ENCODE measurements at places on chromosomes 2 and 18.
A peak's percentile ranks its signal among the peaks of the same experiment; 100 is the strongest.

DNA sequence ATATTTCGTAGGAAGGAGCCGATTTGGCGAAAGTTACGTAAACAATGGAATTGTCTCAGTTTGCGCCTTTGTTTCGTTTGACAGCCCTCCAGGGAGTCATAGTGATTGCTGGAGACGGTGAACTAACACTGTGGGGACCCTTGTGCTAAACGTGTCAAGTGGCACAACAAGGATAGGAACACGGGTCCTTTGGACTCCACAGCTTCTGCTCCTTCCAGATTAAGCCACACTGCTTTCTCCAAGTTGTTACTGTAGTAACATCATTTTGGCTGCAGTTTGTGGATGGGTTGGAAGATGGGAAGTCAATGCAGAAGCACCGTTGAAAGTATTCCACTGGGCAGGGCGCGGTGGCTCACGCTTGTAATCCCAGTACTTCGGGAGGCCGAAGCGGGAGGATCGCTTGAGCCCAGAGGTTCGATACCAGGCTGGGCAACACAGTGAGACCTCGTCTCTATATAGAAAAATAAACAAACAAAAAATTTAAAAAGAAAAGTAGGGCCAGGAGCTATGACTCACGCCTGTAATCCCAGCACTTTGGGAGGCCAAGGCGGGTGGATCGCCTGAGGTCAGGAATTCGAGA is 636 bp upstream of the IMMT start:
- no peak for DNase-seq

DNA sequence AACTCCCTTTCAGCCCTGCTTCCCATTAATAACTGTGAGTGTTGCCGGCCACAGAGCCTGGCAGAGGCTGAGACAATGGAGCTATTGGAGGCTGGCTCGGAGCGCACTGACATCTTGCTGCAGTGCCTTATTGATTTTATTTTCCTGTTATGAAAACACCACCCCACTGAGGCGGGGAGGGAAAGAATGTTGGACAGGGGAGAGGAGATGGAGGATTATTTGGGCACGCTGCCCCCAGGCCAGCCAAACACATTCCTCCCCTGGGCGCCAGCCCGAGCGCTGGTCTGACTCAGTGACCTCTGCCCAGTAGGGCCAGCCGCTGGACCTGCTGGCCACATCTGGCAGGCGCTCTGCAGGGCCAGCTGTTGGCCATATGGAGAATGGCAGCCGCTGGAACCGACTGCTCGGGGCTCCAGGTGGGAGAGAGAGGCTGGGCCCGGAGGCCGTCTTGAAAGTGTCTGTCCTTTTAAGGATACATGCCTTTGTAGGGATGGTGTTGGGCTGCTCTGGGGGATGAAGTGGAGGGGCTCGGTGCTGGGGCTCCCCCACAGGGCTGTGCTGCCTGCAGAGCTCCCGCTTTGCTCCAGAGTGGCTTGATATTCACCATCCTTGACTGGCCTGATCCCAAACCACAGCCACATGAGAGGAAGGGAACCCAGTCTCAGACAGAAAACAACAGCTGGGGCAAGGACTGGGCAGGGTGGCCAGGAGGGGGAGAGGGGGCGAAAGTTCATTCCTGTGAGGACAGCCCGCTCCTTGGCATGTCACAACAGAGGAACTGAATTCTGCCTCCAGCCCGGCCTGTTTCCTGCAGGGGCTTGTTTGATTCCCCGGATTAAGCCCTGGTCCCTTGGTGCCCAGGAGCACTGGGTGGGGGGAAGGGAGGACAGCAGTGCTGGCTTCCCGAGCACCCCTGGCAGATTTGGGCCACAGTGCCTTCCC is 179.0 kb downstream of the KLHL29 start:
- no peak for DNase-seq

GRCh38 chr18:26207937-26208336 is 18.3 kb upstream of the TAF4B start:
- DNase-seq, result no peak

DNA sequence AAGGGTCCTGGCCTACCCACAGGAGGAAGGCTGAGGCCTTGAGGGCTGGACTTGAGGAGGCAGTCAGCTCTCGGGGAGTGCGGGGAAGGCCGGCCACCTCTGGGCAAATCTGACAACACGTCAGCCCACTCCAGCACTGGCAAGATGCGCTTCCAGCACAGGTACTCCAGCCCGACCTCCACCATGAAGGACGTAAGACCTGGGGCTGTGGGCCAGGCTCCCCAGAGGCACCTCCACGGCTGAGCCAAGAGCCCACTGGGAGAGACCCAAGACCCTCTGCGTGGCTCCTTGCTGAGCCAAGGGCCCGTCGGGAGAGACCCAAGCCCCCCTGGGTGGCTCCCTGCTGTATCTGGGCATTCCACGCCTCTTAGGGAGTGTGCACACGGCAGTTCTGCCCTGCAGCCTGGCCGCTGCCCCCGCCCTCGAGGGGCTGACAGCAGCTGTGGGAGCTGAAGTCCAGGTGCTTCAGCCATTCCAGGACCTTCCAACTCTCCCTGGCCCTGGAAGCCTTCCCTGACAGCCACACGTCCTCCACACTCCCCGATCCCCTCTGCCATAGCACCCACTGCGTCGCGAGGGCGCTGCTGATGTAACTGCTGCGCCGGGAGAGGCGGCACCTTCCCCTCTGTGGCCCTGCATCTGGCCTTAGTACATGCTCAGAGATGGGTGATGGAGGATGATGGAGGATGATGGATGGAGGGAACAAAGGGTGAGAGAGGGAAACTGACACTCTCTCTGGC is 50.2 kb downstream of the BIN1 start:
- no peak for DNase-seq

- DNase-seq, result no peak
Measured at GRCh38 chr18:77478646-77479442, 229.2 kb downstream of the GALR1 start.

GRCh38 chr18:44128365-44128764 is 552.3 kb upstream of the SETBP1 start:
- no peak for DNase-seq

- DNase-seq, result no peak
Measured at GRCh38 chr2:239779584-239779983, 245.6 kb downstream of the NDUFA10 start.

DNA sequence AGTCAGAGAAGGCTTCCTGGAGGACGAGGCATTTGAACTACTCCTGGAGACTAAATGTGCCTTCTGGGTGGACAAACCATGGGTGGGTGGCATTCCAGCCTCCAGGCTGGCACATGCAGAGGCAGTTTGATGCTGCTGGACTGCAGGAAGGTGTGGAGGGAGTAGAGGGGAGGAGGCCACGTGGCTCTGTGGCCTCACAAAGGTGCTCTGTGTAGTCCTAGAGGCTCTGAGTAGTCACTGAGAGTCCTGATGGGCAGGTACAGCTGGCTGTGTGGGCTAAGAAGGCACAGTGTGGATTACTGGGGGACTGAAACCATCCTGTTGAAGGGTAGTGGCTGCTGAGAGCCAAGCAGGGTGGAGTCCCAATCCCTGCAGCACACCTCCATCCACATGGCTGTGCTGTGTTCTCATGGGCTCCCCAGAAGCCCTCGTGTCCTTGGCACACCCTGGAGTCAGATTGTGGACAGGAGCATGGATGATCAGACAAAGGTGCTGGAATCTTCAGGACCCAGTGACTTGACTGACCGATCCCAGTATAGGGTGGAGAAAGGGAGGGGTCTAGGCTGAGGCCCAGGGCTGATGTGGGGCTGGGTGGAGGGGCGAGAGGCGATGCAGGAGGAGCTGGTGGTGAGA is 87.4 kb upstream of the HS6ST1 start:
- no peak for DNase-seq

DNA sequence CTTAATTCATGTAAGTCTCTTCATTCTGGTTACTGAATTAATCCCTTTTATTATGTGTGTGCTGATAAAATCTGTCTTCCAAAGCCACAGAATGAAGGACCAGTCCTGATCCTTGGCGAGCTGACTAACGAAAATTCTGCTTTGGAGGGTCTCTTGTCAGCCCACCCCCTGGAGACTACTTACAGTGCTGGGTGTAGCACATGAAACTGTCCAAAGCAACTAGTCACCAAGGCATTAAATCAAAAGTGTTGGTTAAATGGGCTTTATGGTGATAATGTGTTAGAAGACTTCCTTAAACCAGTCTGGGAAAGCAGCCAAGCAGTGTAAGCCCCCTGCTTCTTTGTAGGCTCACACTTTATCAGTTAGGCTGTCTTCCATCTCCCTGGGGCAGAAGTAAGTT is 420.2 kb downstream of the SUCLG1 start:
- DNase-seq, result peak; percentile 80

GRCh38 chr2:150222379-150222778 is 265.1 kb downstream of the RND3 start:
- DNase-seq, result no peak

- DNase-seq, result no peak
Measured at GRCh38 chr2:68466361-68466777, 725 bp downstream of the FBXO48 start.

DNA sequence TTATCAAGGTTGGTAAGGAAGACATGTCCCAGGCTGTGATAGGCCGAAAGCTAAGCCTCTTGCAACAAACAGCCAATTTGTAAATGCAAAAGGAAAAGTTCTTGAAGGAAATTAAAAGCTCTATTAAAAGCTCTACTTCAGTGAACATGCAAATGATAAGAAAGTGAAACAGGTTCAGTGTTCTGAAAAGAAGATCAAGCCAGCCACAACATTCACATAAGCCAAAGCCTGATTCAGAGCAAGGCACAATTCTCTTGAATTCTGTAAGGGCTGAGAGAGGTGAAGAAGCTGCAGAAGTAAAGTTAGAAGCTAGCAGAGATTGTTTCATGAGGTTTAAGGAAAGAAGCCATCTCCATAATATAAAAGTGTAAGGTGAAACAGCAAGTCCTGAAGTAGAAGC is 1259.5 kb upstream of the PIK3C3 start:
- DNase-seq, result no peak

DNA sequence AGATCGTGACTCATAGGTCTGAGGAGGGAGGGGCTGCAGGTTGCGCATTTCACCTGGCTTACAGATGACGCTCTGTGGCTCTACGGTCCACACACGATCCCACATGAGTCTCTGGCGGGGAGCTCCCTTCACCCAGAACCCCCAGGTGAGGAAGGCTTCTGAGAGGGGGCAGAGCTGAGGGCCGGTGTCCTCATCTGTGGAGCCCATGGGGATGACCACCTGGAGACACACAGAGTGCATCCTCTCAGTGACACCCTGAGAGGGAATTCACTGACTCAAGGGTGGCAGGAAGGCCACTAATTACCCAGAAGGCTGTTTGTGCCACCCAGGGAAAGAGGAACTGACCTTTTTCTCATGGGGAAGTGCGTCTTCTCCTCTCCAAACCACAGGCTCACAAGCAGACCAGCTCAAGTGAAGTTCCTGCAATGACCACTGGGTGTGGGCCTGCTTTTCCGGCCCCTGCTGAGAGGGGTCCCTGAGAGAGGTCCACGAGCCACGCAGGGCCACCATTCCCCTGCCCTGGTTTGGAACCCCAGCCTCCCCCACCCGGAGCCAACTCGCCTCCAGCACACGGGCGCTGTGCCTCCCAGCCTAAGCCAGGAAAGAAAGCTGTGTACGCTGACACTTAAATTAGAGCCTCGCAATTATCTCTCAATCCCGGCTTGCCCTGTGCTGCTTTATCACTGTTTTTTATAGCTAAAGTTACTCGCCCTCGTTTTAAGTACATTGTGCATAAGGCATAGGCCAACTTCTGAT is 114.1 kb downstream of the BCL11A start:
- DNase-seq, result no peak

- no peak for DNase-seq
Measured at GRCh38 chr2:4047961-4048891, 344.9 kb downstream of the DCDC2C start.

DNA sequence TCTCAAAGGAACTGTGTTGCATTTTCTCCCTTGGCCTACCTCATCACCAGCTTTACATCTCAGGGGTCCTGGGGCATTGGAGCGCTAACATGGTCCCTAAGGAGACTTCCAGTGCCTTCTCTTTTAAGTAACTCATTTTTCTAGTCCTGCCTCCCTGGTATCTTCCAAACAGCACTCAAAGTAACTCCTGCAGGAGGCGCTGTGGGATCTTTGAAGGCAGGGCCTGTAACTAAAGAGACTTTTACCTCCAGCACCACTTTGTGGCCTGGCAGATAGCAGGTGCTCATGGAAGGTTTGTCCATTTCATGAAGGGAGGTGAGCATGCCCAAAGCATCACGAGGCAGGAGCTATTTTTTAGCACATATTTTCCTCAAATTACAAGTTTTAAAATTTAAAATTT is 411.0 kb upstream of the GYPC start:
- no peak for DNase-seq

DNA sequence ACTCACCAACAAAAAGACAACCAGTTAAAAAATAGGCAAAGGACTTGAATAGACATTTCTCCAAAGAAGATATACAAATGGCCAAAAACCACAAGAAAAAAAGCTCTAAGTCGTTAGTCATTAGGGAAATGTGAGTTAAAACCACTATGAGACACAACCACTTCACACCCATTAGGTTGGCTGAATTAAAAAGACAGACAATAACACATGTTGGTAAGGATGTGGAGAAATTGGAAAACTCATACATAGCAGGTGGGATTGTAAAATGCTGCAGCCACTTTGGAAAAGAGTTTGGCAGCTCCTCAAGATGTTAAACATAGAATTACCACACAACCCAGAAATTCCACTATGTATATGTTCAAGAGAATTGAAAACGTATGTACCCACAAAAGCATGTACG is 117.6 kb upstream of the SPATS2L start:
- DNase-seq, result no peak

DNA sequence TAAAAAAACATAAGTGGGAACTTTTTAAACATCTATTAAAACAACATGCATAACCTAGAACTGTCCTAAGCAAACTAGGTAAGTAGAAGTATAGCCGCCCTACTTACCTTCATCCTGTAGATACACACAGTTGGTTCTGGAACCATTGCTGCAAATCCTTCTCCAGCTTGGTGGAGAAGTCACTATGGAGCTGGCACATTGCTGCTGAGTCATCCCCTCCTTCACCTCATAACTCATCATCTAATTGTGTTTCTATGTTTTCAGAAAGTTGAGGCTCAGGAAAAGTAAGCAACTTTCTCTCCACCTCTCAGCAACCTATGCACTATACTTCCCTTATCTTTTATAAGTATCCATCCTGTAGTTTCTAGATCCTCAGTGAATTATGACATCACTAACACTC is 269.8 kb upstream of the MMADHC start:
- no peak for DNase-seq

- DNase-seq, result peak; percentile 33
Measured at GRCh38 chr2:25168256-25169072, at the start of gene POMC. Gene POMC, minus strand, starts transcription at chr2:25168580. Its CDS starts 3,808 bp downstream, at chr2:25164772.

GRCh38 chr18:62413206-62413605 is 88.1 kb downstream of the TNFRSF11A start:
- DNase-seq, result no peak

Data from right lung (tissue), 10 donors.